ENCODE measurements at places on chromosomes 7 and 10.

DNA sequence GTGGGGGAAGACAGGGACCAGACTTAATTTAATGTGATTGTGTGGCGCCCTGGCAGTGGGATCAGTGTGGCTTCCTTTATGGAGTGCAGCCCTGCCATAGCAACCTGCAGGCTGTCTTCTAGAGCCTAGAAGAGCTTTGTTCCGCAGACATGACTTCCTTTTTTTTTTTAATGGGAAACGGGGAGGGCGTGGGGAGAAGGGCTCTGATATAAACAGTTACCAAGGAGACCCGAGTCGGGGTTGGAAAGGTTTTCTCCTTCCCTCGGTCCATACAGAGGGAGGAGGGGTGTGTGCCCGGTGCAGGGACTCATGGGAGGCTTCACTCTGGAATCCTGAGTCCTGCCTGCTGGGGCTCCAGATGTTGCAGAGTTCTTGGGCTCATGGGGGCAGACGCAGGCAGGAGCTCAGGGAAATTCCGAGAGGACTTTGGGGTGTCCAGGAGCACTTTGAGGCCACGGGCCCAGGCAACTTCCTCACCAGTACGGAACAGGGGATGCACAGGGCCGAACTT, 26.9 kb downstream of the TMEM120A start:
- no peak for DNase-seq

DNA sequence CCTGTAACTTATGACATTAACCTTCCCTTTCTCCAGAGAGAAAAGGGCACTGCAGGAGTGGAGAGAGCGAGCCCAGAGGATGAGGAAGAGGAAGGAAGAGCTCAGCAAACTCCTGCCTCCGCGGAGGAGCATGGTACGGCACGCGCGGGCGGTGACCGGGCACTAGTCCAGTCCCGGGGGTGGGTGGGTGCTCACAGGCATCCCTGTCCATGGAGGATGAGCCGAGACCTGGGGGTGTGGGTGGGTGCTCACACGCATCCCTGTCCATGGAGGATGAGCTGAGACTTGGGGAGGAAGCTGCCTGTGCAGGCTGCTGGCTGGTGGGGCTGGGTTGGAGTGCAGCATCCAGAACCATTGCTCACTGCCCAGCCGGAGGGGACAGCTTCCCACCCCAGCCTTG, 23.8 kb downstream of the LRRC27 start:
- no peak for DNase-seq

GRCh38 chr10:86282664-86283465, 83.7 kb downstream of the GRID1 start:
- no peak for DNase-seq

GRCh38 chr7:108456845-108457540, 757 bp upstream of the NRCAM start:
- DNase-seq = no peak

- DNase-seq = no peak
Observed at GRCh38 chr10:100008708-100009282, 952 bp downstream of the DNMBP start.

DNA sequence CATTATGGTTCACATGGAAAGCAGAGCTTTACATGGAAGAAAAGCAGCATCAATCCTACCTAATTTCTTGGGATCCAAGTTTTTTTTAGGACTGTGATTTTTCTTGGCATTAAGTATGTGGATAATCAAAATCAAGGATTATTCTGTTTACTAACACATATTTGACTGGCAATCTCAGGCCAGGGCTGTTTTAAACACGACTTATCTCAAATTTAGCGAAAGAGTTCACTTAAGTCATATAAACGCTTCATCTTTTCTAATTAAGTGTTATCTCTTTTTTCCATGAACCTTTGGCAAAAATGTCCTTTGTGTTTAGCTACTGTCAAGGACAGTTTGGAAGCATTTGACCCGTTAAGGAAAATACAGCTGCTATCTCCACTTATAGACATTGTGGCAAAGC, 92.0 kb downstream of the GNAI1 start:
- no peak for DNase-seq

- no peak for DNase-seq
Observed at GRCh38 chr7:106289848-106290247, 5.1 kb upstream of the NAMPT start.

GRCh38 chr10:78520737-78521430, 487.2 kb downstream of the RPS24 start:
- DNase-seq = no peak

- no peak for DNase-seq
Observed at GRCh38 chr7:94043299-94043698, 39.1 kb upstream of the BET1 start.

- no peak for DNase-seq
Observed at GRCh38 chr7:41046221-41046761, 656.6 kb downstream of the INHBA start.

DNA sequence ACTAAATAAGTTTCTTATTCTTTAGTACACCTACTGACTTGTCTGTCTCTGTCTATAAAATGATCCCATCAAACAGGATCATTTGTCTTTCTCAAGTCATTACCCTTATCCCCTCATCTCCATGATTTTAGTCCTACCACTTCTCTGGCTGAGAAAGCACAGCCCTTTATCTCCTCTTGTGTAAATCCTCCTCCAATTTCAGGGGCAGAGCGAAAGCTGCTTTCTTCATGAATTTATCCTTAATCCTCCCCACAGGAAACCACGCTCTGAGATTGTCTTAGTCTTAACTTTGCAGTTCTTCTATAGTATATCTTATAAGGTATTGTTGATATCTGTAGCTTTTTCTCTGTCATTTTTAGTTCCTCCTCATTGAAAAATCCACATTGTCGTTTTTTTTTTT, 239.7 kb upstream of the PLXDC2 start:
- DNase-seq = no peak

- no peak for DNase-seq
Observed at GRCh38 chr7:123143252-123144006, 56.3 kb downstream of the SLC13A1 start.

DNA sequence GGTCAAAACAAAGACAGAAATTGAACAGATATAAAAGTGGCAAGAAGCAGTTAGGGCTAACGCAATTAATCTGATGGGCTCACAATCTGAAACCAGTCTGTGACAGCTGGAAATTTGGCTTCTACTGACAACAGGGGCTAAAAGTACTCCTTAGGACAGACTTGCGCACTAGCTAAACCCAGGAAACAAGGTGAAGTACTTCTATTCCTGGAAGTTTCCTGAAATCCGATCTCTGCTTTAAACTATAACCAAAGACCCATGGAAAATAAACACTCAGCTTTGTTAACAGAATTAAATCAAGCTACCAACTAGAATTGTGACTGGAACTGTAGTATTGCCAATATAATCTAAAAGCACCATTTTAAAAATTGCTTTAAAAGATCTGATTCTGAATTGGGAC, 520.2 kb upstream of the ZWINT start:
- no peak for DNase-seq

DNA sequence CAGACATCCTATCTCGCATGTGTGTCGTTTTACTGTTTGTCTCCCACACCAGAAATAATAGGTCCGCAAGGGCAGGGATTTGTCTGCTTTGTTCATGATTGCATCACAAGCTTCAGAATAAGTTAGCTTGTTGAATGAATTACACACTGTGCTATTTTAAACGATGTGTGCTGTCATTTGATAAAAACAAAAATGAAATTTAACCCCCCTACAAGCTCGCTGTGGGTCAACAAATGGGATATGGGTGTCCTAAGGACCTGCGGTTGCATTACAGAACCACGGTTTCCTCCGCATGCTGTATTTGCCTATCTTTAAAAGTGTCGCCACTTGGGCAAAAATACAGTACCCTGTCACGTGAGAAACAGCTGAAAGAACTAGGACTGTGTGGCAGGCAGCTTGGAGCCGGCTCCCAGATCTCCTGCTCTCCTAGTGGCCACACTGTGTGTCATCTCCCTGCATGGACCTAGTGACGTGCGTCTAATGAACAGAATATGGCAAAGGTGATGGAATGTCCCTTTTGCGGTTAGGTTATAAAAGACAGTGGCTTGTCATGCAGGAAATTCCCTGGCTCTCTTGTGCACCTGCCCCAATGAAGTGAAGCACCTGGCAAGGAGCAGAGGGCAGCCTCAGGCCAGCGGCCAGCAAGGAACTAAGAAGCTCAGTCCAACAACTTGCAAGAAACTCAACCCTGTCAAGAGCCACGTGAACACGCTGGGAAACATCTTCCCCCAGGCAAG, 32.9 kb upstream of the CRYGN start:
- no peak for DNase-seq

GRCh38 chr10:43942096-43942850, 293.6 kb upstream of the ZNF32 start:
- no peak for DNase-seq

GRCh38 chr7:20330239-20330927, at the start of gene ITGB8:
Gene ITGB8, plus strand, starts transcription at chr7:20330900. Its CDS starts 907 bp downstream, at chr7:20331807.
- peak; percentile 81 for DNase-seq

DNA sequence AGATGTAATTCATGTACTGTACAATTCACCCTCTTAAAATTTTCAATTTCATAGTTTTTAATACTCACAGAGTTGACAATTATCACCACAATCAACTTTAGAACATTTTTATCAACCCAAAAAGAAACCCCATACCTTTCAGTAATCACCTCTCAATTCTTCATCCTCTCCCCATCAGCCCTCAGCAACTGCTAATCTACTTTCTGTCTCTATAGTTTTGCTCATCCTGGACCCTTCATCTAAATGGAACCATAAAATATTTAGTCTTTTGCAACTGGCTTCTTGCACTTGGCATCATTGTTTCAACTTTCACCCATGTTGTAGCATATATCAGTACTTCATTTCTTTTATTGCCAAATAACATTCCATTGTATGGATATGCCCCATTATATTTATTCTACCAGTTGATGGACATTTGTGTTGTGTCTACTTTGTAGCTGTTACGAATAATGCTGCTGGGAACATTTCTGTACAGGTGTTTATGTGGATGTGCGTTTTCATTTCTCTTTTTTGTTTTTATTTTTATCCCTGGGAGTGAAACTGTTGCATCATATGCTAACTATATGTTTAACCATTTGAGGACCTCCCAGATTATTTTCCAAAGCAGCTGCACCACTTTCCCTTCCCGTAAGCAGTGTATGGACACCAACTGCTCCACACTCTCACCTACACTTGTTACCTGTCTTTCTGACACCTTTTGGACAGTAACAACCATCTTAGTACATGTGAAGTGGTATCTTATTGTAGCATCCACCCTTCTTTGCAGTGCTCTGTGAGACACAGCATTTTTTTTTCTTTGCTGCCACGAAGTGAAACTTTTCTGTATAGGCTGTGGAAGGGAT, 65.4 kb upstream of the APBB1IP start:
- DNase-seq = no peak

GRCh38 chr10:131532745-131533341, 221.3 kb upstream of the TCERG1L start:
- DNase-seq = no peak

DNA sequence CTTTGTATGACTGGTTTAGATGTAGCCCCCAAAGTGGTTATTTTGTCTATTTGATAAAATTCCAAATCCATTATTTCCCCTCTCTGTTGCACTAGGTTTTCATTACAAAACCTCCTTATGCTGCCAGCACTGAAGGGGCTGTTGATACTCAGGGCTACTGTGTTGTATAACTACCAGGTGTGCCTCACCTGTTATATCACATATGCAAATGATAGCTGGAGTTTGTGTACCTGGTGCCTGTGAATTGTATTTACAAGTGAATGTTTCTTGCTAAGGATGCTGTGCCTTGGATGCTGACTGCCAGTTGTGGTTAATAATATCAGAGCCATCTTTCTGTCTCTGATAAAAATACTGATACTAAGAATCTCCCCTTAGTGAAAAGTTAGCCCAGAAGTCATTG, 84.8 kb upstream of the CCDC6 start:
- no peak for DNase-seq

GRCh38 chr7:74083928-74084721, 521 bp downstream of the LIMK1 start:
- DNase-seq = no peak

- DNase-seq = no peak
Observed at GRCh38 chr7:127658970-127659630, 7.1 kb downstream of the SND1 start.

DNA sequence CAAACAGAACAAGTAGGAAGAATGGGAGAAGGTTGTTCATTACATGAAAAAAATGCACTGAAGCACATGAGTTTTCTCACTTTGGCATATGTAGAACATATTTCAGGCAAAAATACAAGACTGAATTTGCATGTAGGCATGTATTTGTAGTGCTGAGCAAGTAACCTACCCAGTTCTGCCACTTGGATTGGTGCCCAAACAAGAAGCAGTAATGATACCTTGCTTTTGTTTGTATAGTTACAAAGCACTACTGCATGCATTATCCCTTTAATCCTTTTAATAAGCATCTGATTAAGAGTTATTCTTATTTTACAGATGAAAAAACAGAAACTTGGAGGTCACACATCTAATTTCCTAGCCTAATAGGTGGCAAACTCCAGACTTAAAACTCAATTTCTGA, 23.1 kb upstream of the CTTNBP2 start:
- no peak for DNase-seq

DNA sequence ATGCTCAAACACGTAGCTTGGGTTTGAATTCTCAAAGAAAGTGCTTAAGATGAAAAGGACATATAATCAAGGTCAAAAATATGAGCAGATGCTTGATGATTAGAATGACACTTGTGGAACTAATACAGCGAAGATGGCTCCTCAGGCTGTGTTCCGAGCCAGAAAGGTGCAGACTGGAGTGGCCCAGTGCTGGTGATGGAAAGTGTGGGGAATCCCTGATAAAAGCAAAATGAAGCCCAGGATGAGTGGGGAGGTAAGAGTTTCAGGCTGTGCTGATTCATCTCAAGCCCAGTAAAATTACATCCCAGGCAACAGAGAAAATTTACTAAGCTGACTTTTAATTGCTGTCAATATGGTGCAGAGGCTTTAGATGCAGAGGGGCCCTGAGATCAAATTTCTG, 77.8 kb upstream of the IKZF1 start:
- no peak for DNase-seq

DNA sequence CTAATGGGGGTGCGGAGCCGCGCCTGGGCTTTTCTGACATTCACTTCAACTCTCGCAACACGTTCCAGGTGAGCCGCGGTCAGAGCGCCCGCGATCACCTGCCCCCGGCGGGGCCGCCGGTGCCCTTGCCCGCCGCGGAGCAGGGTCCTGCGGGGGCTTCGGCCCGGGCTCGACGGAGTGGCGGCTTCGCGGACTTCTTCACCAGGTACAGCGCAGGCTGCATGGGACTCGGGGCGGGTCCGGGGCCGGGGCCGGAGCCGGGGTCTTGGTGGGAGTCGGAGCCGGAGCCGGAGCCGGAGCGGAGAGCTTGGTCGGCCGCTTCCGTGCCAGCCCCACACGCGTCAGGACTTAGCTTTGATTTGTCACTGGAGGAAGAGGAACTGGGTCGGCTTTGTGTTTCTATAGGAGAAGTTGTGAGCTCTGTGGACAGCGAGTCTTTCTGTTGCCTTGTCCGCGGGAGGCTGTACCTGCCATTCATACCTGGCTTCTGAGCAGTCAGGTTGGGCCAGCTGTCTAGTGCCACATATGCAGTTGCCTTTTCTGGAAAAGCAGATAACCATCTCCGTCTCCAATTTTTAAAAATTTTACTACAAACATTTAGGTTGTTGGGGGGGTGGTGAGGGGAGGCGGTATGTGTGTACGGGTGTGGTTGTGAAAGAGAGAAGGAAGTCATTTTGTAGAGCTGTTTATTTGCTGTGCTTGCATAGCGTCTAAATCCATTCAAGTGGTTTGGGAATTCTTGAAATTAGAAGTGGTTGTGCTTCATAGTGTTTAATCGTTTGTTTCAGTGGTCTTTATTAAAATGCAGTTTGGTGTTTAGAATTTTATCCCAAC, 1.3 kb downstream of the TBC1D12 start:
- DNase-seq = peak; percentile 51

- DNase-seq = no peak
Observed at GRCh38 chr7:25389489-25390106, 161.3 kb upstream of the NPVF start.

Data from C1 segment of cervical spinal cord (tissue), 14 donors.